ENCODE measurements at places on chromosomes 2 and 18. TPM values are rescaled to one million over a fixed set of nuclear protein-coding genes. Genes with fewer than 3 reads are reported as not detected.

UGT1A4 gene
- 3.8 TPM for total RNA-seq

RAB10 gene
- 150 TPM for total RNA-seq

GRCh38 chr2:119659601-119660342, 19.2 kb upstream of the TMEM177 start:
- peak; percentile 37 for DNase-seq

GRCh38 chr2:81505586-81505985, 1201.0 kb upstream of the LRRTM1 start:
- DNase-seq, result no peak

GRCh38 chr18:21489119-21489750, 111.3 kb downstream of the ESCO1 start:
- peak; percentile 55 for DNase-seq

DNA sequence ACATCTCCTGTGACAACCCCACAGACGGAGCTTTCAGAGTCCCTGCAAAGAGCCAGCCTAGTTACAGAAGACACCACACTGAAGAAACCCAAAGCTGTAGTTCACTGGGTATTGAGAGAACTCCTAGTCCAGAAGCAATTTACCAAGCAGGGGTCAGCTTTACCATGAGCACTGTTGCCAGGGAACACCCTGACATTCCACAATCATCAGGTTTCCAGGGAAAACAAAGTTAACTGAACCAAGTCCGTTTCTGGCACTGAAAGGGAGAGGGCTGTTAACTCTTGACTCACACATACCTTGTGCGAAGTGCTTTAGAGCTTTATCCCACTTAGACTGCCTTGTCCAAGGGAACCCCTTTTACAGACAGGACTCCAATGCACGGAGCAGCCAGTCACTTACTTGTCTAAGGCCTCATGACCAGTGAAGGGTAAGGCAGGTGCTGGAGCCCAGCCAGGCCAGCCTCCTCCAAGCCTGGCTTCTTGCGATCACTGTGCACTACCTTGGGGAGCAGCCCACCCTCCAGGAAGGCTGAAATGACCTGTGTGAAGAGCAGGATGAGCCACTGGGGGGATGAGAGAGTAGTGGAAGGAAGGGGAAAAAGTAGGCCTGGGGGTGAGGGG, 53.9 kb downstream of the REEP1 start:
- peak; percentile 95 for DNase-seq

Measured in renal cortical epithelial cell (primary cell).